ENCODE measurements at places on chromosomes 5 and 9.
A peak's percentile ranks its signal among the peaks of the same experiment; 100 is the strongest.

DNA sequence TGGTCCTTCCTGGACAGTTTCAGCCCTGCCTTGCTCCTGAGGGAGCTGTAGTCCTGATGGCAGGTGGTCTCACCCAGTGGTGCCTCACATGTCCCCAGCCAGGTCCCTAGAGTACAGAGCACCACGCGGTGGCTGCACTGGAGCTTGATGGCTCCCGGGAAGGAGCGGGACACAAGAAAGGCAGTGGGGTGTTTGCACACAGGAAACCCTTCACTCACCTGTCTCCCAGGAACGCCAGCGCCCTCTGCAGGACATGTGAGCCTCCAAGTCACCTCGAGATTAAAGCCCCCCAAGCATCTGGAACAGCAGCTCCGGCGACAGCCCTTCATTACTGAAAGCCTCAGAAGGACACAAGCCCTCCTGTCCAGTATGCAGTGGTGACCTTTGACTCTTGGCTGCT is 19.9 kb upstream of the TMEM250 start:
- no peak for DNase-seq

GRCh38 chr5:96873449-96873848 is 2.9 kb upstream of the ERAP2 start:
- DNase-seq = no peak

GRCh38 chr5:80707645-80708044 is 52.9 kb upstream of the DHFR start:
- DNase-seq = no peak

DNA sequence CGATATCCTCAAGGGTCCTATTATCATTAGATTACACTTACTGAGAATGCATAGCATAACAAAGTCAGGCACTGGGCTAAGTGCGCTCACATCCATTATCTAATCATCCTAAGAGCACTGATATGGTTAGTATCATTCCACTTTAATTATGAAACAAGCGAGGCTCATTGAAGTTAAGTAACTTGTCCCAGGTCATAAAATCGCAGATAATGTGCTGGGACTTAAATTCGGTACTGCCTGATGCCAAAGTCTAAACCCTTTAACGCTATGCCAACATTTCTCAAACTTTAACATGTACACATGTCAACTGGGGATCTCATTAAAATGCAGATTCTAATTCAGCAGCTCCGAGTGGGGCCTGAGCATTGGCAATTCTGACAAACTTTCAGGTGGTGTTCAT is 204.7 kb downstream of the PTTG1 start:
- DNase-seq = no peak

GRCh38 chr9:81566074-81566698 is 123.2 kb downstream of the TLE1 start:
- no peak for DNase-seq

DNA sequence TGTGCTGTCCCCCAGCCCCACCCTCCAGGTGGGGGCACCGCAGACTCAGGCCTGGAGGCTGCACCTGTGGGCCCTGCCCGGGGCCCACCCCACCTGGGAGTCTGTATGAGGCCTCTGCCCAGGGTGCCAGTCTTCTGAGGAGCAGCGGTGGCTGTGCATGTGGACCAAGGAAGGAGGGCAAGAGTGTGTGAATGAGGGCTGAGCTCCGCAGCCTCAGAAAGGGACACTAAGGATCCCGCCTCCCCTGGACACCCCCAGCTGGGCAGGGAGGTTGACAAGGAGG is 19.1 kb downstream of the FGD3 start:
- no peak for DNase-seq

- DNase-seq = no peak
Observed at GRCh38 chr9:109794361-109795012, 14.5 kb downstream of the PALM2AKAP2 start.

GRCh38 chr5:92687821-92688722 is 892.9 kb downstream of the NR2F1-AS1 start:
- peak; percentile 8 for DNase-seq

DNA sequence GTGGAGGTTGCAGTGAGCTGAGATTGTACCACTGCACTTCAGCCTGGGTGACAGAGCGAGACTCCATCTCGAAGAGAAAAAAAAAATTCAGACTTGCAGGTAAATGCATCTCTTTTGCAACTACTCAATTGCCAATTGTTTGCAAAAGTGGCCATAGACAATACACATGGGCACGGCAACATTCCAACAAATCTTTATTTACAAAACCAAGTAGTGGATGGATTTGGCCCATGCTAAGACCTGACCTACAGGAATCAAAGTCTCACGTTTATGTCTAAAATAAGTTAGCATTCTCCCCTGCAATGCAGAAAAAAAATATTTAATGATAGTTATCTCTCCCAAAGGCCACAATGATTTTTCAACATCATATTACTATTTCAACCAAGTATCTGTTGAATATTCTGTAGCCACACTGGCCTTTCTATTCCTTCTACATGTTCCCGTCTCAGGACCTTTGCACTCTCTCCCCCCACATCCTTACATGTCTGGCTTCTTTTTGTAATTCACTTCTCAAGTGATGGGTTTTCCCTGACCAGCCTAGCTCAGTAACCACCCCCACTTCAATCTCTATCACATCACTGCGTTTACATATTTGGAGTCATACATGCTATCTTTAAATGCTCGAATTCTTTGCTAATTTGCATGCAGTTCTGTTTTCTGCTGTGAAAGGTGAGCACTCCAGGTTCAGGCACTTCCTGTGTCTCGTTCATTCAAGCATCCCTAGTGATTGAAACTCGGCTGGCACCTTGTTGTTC is 54.2 kb downstream of the FNBP1 start:
- no peak for DNase-seq
